ENCODE measurements at places on chromosomes 5 and 9. TPM values are rescaled to one million over a fixed set of nuclear protein-coding genes. Genes with fewer than 3 reads are reported as not detected.

DNA sequence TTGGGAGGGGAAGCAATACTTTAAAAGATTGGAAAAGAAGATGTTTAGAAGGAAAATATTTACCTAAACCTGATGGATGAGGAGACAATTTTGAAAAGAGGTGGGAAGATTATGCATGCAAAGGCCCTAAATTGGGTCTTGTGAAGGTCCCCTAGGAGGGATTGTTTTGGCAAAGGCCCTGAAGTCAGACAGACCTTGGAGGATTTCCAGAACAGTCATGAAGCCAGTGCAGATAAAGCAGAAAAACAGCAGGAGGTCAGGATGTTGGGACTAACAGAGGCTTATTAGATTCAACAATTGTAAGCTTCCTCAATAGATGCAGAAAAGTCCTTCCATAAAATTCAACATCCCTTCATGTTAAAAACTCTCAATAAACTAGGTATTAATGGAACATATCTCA lies 361.0 kb upstream of the CDH6 start:
- peak overlapping the region; percentile 18 for H3K27ac ChIP-seq
- no peaks in the 10 kb centered on the region for H3K36me3 ChIP-seq
- H3K4me1 ChIP-seq, result peaks cover 6% of the 10 kb centered on the region
- no peak overlapping the region for H3K4me3 ChIP-seq

- H3K27me3 ChIP-seq, result no peaks in the 10 kb centered on the region
- H3K27ac ChIP-seq, result no peak overlapping the region
- no peak for DNase-seq
- no peak overlapping the region for H3K4me3 ChIP-seq
These were observed 264.4 kb downstream of the HTR1A start for GRCh38 chr5:63697811-63698210.

DNA sequence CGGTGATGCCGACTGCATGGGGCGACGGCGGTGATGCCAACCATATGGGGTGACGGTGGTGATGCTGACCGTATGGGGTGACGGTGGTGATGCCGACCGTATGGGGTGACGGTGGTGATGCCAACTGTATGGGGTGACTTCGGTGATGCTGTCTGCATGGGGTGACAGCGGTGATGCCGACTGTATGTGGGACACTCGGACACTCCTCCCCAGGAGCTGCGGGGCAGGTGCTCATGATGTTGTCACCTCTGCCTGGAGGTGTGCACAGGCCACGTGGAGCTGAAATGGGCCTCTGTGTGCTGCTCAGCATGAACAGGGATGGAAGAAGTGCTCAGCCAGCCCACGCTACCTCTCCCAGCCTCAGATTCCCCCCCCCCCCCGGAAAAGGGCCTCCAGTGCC lies 171.8 kb downstream of the OLFM1 start:
- H3K36me3 ChIP-seq, result no peaks in the 10 kb centered on the region
- H3K4me3 ChIP-seq, result no peak overlapping the region
- peaks cover 10% of the 10 kb centered on the region for H3K4me1 ChIP-seq
- peaks cover 32% of the 10 kb centered on the region for H3K27me3 ChIP-seq

DNA sequence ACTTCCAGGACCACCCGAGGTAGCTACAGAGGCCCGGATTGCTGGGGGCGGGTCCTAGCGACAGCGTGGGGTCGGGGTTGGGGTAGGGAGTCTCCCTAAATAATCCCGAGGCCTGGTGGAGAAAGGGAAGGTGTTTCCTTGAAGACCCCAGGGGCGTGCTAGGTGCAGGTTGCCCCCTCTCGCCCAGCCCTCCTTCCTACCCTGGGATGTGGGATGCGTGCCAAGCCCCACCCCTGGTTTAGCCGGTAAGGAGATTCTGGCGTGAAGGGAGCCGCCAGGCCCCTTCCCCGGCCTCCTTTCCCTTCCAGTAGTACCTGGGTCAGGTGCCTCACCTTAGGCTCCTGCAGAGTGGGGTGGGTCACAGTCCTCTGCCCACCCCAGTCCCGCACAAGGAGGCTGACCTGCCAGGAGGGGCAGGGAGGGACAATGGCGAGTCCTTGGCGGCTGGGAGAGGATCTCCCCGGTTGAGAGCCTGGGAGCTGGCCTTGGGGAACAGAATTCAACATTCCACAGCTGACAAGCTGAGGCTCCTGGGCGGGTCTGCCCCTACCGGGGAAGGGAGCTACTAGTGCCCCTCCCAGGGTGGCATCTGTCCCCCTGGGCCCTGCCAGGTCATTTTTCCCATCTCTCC lies 674 bp downstream of the TSPAN17 start:
- peaks cover 9% of the 10 kb centered on the region for H3K36me3 ChIP-seq
- peak overlapping the region; percentile 70 for H3K4me3 ChIP-seq
- H3K27ac ChIP-seq, result peak overlapping the region; percentile 80
- DNase-seq, result peak; percentile 56
- no peaks in the 10 kb centered on the region for H3K27me3 ChIP-seq

DNA sequence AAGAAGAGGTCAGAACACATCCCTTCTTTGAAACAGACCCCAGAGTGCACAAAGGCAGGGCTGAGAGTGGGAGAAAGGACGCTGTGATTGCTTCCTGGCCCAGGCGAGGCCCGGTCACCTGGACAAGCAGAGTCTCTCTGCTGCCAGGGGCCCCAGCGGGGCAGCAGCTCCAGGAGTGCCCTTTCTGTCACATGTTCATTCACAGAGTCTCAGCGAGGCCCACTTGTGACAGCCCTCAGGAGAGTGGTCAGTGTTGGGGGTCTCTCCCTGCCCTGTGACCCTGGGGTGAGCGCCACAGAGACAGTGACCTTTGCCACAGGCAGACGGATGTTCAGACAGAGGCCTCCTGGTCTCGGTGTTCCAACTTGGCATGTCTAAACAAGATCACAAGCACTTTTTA lies 130.2 kb upstream of the IRX4 start:
- no peak overlapping the region for H3K27ac ChIP-seq
- no peak overlapping the region for H3K4me3 ChIP-seq
- peaks cover 11% of the 10 kb centered on the region for H3K4me1 ChIP-seq
- no peak for DNase-seq
- no peaks in the 10 kb centered on the region for H3K27me3 ChIP-seq

- H3K27ac ChIP-seq, result no peak overlapping the region
- no peak overlapping the region for H3K4me3 ChIP-seq
- no peaks in the 10 kb centered on the region for H3K27me3 ChIP-seq
- no peak for DNase-seq
These were observed 105.6 kb downstream of the NIPBL start for GRCh38 chr5:36982146-36982545.

DNA sequence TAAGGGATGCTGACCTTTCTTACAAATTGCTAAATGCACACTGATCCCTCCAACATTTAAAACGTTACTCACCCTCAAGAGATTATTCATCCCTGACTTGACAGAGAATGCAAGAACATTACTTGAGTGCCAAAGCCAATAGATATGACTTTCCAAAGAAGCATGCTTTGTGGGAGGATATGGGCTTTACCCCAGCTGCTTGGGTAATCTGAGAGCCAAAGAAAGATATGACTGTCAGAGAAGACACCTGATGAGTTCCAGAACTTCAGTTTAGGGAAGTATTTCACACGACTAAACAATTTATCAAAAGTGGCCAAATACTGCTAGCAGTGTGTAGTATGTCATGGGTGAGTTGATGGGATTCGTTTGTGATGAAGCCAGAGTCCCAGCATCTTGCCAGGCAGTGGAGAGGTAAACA lies 7.4 kb upstream of the SPDL1 start:
- peaks cover 3% of the 10 kb centered on the region for H3K27me3 ChIP-seq
- no peak overlapping the region for H3K27ac ChIP-seq
- H3K4me3 ChIP-seq, result no peak overlapping the region
- no peak for DNase-seq

- H3K4me1 ChIP-seq, result no peaks in the 10 kb centered on the region
- H3K4me3 ChIP-seq, result no peak overlapping the region
- H3K36me3 ChIP-seq, result no peaks in the 10 kb centered on the region
These were observed 14.1 kb upstream of the SLC9A3 start for GRCh38 chr5:538271-538771.

DNA sequence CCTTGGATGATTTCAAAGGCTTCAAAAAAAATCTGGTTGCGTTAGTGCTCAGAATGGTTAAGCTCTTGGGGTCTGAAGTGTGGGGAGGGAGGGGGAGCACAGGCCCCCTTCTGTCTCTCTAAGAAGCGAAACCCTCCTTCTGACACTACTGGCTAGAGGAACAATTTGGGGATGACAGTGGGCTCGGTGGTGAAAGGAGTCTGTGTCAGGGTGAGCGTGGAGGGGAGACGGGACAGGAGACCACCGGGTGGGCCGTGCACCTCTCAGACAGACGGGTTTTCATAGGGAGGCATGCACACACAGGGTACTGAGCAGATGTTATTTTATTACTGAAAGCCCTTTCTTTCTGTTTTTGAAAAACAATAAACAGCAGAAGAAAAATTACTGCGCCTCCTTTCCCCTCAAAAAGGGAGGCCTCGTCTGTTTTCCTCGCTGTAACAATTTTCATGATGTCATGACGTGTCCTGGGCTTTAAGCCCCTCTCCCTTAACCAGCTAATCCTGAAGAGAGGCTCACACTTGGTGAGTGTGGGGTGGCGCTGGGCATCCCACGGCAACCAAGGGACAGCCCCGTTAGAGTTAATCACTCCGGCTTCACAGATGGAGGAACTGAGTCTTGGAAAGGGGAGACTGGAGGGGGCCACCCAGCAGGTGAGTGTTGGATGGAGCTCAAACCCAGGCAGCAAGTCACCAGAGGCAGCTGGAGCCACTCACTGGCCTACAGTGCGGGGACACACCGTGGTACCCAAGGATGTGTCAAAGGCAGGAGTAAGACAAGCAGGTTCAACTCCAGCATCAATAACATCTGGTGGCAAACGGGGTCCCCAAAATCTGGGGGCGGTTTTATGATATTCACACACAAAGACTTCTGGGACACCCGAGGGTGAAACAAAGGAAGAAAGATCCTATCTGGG lies 53.4 kb downstream of the PTCH1 start:
- peaks cover 13% of the 10 kb centered on the region for H3K4me1 ChIP-seq
- H3K36me3 ChIP-seq, result peaks cover 75% of the 10 kb centered on the region
- H3K27me3 ChIP-seq, result peaks cover 5% of the 10 kb centered on the region
- no peak overlapping the region for H3K4me3 ChIP-seq
- no peak for DNase-seq

DNA sequence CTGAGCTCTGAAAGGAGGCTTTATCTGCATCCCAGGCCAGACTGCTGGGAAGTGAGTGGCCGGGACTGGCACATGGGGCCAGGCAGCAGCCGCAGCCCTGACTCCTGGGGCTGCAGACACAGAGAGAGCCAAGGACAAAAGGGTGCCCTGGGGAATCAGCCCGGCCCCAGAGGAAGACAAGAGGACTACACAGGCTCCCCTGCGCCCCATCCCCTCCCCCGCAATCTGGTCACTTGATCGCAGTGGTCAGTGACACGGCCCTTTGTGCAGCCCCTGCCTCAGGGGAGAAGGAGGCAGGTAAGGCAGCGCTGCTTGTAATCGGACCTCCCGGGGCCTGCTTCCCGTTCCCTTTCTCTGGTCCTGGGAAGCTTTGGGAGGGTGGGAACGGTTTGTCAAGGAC lies 55.5 kb upstream of the FUBP3 start:
- no peaks in the 10 kb centered on the region for H3K4me1 ChIP-seq
- no peaks in the 10 kb centered on the region for H3K36me3 ChIP-seq
- H3K4me3 ChIP-seq, result no peak overlapping the region
- no peaks in the 10 kb centered on the region for H3K27me3 ChIP-seq

DNA sequence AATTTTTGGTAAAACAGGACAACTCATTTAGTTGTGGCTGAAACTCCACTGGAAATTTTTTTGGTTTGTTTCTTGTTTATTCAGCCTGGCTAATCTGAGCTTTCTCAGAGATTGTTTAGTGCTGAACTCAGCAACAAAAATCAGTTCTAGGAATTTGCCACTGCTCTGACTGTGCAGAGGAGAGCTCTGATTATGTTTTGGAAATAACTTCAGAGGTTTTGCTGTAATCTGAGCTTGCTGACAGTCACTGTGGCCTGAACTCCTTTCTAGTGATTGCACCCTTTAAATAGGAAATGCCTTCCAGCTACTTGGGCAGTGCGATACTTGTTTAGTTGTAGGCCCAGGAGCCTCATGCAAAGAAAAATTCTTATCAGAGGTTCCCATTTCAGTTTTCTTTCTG lies 60.2 kb downstream of the OSTF1 start:
- H3K27me3 ChIP-seq, result no peaks in the 10 kb centered on the region
- no peak for DNase-seq
- no peak overlapping the region for H3K27ac ChIP-seq
- no peaks in the 10 kb centered on the region for H3K4me1 ChIP-seq
- H3K36me3 ChIP-seq, result peaks cover 24% of the 10 kb centered on the region

DNA sequence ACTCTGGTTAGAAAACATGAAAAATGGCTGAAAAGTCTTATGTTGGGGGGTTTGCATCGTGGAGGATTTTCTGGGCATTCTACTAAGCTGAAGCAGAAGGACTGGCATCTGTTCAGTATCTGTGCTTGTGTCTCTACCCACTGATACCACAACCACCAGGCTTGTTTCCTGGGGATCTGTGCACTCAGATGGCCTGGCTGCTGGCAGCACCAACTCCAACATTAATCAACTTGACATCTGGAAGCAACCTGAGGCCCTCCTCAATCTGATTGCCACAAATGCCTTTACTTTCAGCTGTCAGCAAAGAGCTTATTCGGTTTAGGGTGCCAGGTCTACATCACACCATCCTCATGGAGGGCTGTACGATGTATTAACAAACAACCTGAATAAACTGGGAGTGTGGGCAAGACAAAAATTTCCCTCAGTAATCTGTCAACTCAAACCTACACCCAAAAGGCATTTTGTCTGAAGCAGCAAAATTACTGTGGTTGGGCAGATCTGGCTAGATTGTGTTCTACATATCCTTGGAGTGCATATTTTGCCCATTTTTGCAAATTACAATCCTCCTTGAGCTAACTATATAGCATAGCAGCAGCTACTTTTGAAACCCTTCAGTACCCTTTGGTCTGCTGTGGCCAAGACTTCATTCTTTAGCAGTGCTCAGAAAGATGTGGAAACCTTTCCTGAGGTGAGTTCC lies 74.6 kb downstream of the FOXD1 start:
- peaks cover 79% of the 10 kb centered on the region for H3K27me3 ChIP-seq
- no peak overlapping the region for H3K4me3 ChIP-seq

DNA sequence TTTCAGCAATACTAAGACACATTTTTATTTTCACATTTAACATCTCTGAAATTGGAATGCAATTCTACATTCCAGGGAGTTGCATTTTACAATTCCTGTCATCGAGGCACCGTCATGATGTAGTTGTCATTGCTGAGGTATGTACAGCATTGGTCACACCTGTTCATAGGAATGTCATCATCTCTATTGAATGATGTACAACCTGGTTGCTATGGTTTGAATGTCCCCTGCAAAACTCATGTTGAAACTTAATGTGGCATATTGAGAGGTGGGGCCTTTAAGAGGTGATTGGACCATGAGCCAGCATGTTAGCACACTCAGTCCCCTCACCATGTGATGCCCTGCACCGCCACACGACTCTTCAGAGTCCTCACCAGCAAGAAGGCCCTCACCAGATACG lies 103.1 kb downstream of the CEMIP2 start:
- no peak overlapping the region for H3K27ac ChIP-seq
- no peak overlapping the region for H3K4me3 ChIP-seq
- no peaks in the 10 kb centered on the region for H3K36me3 ChIP-seq
- no peak for DNase-seq

Gene GLRA1
- total RNA-seq, result not detected

Gene TEX48
- total RNA-seq, result not detected

Gene KIF24
- 1.2 TPM for total RNA-seq

Gene PLAC8L1
- 0.56 TPM for total RNA-seq

Gene KIF20A
- total RNA-seq, result not detected

Gene GARIN3
- total RNA-seq, result not detected

Gene SAXO1
- total RNA-seq, result not detected
